ENCODE measurements at places on chromosomes 6 and 20.

DNA sequence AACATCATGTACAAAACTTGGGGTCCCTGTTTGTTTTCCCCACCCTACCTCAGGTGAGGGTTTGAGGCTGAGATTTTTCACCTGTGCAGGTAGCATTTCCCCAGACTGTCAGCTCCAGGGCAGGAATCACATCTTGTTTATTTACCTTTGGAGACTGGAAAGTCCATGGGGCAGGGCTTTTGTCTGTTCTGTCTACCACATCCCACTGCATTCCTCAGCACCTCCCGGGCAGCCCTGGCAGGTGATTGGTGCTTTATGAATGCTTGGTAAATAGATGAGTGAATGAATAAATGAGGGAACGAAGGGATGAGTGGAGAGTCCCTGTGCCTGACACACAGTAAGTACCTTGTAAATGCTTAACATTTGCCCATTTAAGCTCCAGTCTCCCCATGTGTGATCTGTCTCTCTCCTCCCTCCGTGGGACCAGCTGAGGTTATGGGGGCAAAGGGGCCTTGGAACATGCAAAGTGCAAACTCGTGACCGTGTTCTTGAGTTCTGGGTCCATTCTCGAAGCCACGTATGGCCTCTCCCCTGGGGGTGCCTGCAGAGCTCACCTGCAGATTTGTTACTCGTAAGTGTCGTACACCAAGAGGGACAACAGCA, 69.7 kb upstream of the PMEPA1 start:
- DNase-seq: no peak

DNA sequence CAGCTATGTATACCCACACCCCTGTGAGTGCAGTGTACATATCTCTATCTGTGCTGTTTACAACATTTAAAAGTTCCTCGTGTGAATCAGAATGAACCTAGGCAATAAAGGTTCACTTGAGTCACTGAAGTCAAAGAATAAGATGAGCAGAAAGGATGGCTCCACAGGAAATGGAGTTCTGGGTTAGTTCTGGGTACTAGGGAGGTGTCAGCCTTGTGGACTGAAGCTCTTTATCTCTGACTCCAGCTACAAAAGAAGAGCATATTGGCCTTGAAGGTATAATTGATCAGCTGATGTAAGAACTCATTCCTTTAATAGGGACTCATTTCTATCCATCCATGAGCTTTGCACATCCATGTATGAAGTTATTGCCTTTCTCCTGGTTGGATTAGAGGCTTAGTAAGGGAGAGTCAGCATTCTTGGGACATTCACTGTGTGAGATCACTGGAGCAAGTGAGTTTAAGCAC, 73.9 kb upstream of the BACH2 start:
- DNase-seq: no peak

GRCh38 chr20:4689220-4689619, 32.5 kb upstream of the PRND start:
- DNase-seq: no peak

DNA sequence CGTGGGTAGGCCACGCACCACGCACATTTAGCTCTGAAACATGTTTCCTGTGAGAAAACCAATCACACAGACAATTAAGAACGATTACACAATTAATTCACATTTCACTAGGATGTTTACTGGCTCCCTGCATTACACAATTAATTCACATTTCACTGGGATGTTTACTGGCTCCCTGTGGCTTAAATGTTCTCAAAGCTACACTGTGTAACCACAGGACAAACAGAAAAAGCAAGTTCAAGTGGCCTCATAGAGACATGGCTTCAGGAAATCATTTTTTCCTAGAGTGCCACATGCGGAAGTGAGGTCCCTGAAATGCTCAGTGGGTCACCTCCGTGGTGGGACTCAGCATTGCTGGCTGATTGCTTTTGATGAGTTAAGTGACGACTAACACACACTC, 61.7 kb upstream of the XRN2 start:
- no peak for DNase-seq

DNA sequence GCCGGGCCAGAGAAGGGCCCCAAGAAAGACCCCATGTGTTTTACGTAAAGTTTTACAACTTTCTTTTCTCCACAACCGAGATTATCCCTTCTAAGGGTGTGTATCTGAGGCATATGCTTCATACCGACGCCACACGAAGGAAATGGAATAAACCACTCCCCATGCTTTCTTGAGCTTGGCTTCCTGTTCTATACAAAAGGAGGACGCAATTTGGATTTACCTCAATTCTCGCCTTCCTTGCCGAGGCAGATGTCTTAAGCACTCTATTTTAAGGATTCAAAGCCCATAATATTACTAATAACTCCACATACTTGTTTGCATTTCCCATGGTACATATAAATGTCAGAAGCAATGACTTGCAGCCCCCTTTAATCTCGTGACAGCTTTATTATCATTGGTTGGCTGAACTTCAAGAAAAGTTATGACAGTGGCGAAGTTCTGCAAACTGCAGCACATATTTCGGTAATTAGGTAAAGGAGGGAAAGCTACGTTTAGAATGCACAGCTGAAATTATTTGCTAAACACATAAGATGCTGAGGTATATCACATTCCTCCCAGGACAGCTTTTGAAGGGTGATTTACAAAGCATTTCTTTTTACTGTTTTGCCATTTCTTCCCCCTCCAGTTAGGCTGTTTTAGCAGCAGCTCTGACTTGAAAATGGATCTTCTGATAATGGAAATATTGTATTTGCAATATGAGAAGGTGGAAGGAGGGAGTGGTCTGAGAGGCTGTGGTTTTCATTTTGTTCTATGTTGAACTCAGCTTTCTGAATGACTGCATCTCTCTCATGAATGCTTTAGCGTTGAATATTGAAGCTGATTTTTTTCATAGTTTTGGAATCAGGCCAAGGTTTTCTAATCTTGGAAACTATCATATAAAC, 330.5 kb downstream of the EPHA7 start:
- DNase-seq: no peak

GRCh38 chr6:31058128-31058894, 48.0 kb downstream of the MUC22 start:
- DNase-seq: peak; percentile 91

DNA sequence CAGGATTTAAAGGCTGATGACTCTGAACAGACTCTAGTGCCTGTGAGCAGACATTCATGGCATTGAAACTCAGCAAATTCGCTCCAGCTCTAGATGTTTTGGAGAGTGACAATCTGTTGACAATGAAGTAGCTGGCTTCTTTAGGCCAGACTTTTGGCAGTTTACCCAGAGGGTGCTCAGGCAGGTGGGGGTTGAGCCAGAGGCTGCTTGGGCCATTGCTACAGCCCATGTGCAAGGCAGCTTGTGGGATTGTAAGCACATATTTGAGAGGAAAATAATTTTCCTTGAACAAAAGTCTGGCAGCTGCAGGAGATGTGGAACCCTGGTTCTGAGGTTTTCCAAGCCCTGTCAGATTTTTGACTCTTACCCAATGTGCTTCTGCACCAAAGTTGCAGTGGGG, 311.6 kb downstream of the CDC5L start:
- peak; percentile 97 for DNase-seq

- DNase-seq: no peak
Observed at GRCh38 chr20:33900521-33901131, 89.5 kb downstream of the CHMP4B start.

- peak; percentile 66 for DNase-seq
Observed at GRCh38 chr6:56370127-56370540, 122.8 kb upstream of the COL21A1 start.

DNA sequence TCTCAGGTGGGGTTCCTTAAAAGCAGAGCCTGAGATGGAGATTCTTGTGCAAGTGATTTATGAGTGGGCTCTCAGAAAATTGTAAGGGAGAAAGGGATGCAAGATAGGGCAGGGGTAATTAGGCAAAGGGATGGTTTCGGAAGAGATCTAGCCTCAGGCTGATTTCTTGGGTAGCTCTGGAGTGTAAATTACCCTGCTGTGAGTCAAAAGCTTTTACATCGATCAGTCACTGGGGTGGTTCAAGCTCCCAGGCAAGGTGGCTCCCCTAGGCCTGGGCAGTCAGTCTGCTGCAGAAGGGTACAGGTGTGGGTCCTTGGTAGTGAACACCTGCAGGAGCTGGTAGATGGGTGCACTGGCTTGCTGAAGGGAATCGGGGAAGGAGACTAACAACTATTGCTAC, 11.1 kb upstream of the PM20D2 start:
- no peak for DNase-seq

DNA sequence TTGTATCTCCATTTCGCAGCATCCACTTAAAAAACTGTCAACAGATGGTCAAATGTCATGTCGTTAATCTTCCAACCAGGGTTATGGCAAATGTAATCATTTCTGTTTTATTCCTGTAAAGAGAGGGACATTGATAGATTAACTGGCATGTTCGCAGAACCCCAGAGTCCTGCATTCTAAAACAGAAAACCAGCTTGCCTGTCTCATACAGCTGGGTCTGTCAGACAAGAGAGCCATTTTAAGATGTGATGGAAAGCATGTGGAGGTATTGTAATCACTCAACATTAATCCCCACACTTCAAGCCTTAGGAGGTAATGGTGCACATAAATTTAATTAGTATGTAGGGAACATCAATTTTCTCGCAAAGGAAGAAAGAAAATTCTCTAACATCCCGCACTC, 4.4 kb downstream of the SMLR1 start:
- no peak for DNase-seq

- no peak for DNase-seq
Observed at GRCh38 chr20:1997483-1998192, 3.8 kb upstream of the PDYN start.

- DNase-seq: no peak
Observed at GRCh38 chr20:48034751-48035150, 249.5 kb upstream of the SULF2 start.

GRCh38 chr6:70952608-70953165, 4.2 kb downstream of the B3GAT2 start:
- DNase-seq: no peak

DNA sequence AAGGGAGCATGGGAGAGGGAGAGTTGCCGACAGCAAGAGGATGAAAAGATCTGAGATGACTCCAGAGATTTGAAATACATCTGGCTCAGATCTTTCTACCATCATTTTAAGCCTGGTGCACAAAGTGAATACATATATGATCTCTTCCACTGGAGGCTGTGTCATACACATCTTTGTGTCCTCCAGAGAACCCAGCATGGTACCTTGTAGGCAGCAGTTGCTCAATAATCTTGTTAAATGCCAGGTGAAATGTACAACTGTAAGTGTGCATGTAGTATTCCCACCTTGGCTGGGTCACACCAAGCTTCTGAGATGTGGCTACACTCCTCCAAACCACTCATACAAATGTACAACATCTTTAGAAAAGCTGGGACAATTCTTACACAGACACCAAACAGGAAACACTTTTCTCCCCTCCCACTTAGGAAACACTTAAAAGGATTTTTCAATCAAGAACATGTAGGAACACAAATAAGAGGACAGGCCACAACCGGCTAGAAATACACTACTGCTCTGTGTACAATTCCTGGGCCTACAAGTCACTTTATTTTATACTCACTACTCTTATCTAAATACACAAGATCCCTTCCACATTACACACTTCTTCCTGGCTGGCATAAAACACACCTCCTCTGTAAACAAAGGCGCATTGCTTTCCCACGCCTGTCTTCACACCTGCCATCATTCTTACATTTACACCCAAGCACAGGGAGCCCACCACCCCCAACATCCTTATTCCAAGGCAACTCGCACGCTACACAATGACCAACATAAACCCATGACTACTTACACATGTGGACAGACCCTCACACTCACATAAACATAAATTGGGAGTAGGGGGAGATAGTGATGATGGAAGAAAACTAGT, 3.8 kb upstream of the IER3 start:
- no peak for DNase-seq

DNA sequence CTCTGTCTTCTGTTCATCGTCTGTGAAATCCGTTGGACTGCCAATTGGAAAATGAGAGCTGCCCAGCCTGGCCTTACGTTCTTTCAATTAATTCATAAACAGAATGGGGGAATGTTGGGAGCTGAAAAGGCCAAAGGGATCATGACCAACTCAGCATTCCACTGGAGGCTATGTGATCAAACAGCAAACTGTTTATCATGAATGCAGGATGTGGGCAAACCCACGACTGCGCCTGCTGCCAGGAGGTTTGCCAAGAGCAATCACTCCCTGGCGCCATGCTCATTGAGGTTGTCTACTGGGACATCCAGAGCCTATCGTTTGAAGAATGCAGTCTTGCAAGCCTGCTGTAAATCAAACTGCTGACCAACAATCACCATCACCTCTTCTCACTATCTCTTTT, 9.3 kb upstream of the FKBP1A start:
- DNase-seq: peak; percentile 81

DNA sequence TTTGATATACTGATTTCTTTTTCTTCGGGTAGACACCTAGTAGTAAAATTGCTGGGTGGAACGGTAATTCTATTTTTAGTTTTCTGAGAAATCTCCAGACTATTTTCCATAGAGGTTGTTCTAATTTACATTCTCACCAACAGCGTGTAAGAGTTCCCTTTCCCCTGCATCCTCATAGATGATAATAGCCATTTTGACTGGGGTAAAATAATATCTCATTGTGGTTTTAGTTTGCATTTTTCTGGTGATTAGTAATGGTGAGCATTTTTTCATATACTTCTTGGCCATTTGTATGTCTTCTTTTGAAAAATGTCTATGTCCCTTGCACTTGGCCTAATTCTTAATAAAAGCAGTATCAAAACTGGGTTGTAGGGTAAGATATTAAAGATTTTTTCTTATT, 148.9 kb upstream of the SIM1 start:
- DNase-seq: peak; percentile 31

GRCh38 chr6:75296811-75297779, 12.5 kb upstream of the TMEM30A start:
- peak; percentile 64 for DNase-seq

- peak; percentile 19 for DNase-seq
Observed at GRCh38 chr6:100808638-100809275, 72.4 kb downstream of the ASCC3 start.

- DNase-seq: no peak
Observed at GRCh38 chr6:156485150-156485549, 292.0 kb upstream of the ARID1B start.

DNA sequence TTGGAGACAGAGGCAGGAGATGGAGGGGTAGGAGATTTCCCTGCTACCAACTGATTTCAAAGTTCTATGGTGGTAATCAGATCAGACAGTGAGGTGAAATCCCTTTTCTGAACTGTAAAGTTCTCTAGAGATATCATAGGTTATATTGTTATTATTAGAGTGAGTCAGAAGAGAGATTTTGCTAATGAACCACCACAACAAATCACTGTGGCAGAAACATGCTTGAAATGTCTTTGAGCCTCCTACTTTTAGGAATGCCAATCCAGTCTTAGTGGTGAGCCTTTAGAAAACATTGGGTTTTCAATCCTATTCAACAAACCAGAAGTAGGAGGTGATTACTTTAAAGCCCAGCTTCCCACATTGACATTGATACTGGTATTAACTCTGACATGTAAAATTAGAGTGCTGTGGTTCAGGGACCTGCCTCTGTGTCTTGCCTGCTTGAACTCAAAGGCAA, 136.7 kb upstream of the CNR1 start:
- no peak for DNase-seq
